ENCODE measurements at places on chromosomes 6 and 20. TPM values are rescaled to one million over a fixed set of nuclear protein-coding genes. Genes with fewer than 3 reads are reported as not detected.

The RIMS1 gene
- under 0.01 TPM for total RNA-seq

The PDE10A gene
- total RNA-seq, result 2.5 TPM

The THBS2 gene
- total RNA-seq, result 141 TPM

The CUTA gene
- 147 TPM for total RNA-seq

The COL11A2 gene
- total RNA-seq, result 0.15 TPM

The GABRR1 gene
- total RNA-seq, result not detected

The SCGN gene
- not detected for total RNA-seq

The HLA-DMB gene
- total RNA-seq, result 0.50 TPM

The PBOV1 gene
- not detected for total RNA-seq

The WFDC11 gene
- total RNA-seq, result not detected

The NKX2-2 gene
- not detected for total RNA-seq

All from smooth muscle cell of trachea (primary cell).